ENCODE measurements at places on chromosomes 13 and 19. TPM values are rescaled to one million over a fixed set of nuclear protein-coding genes. Genes with fewer than 3 reads are reported as not detected.
A peak's percentile ranks its signal among the peaks of the same experiment; 100 is the strongest.

The ICAM5 gene
- polyA plus RNA-seq: 0.10 TPM

The BCL2L12 gene
- 30.7 TPM for polyA plus RNA-seq

The PRR22 gene
- polyA plus RNA-seq: 3.0 TPM

The CGB7 gene
- polyA plus RNA-seq: 1.2 TPM

The POU2F2 gene
- polyA plus RNA-seq: 1.2 TPM

The SPACA4 gene
- not detected for polyA plus RNA-seq

The PROZ gene
- 3.5 TPM for polyA plus RNA-seq

The ABHD13 gene
- 13.0 TPM for polyA plus RNA-seq

The FCER2 gene
- polyA plus RNA-seq: 0.17 TPM

The RAB3A gene
- 5.2 TPM for polyA plus RNA-seq

The MRPL54 gene
- polyA plus RNA-seq: 39.3 TPM

DNA sequence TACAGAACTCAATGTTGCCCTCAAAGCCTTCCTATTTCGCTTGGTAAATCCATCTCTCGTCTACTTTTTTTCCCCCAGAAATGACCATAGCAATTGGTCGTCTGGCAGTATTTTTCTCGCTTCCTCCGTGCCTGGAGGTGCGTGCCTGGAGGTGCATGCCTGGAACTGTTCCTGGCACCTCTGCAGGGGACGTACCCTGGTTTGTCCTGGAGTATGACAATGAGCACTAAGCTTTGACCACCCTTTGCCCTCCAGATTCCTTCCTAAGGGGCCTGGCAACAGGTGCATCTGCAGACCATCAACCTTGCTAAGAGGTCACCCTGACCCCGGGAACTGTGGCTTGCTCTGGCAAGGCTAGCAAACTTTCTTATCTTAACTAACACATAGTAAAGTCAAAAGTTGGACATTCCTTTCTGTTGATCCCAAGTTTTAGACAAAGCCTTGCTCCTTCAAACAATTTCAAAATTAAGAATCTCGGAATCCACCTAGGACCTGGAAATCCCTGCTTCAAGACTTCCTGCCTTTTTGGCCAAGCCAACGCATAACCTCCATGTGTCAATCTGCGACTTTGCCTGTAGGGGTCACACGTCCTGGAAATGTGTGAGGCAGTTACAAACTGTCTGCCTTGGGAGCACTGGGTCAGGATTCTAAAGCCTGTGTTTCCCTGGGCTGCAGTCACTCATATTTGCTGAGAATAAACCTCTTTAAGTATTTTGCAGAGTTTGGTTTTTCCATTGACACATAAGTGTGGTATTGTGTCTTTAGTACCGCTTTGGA lies 28.8 kb upstream of the TUBGCP3 start:
- DNase-seq: no peak

DNA sequence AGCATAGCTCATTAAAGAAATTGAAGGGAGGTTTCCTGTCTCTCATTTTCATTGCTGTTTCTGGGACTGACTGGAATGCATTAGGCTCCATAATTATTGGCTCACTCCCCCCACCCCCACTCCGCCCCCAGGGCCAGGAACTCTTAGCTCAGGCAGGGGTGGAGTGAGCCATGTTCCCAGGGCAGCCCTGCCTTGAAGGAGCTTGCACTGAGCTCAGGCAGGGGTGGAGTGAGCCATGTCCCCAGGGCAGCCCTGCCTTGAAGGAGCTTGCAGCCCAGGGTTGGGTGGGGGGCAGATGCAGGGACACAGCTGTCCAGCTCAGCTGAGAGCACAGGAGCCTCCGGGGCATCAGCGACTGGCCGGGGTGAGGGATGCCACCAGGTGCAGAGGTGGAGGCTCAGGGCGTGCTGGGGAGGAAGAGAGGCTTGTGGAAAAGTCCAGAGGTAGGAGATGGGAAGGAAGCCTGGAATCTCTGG lies 39.1 kb upstream of the TFDP1 start:
- DNase-seq: peak; percentile 76

- no peak for DNase-seq
Observed at GRCh38 chr13:43230989-43231388, 207.6 kb downstream of the DNAJC15 start.

DNA sequence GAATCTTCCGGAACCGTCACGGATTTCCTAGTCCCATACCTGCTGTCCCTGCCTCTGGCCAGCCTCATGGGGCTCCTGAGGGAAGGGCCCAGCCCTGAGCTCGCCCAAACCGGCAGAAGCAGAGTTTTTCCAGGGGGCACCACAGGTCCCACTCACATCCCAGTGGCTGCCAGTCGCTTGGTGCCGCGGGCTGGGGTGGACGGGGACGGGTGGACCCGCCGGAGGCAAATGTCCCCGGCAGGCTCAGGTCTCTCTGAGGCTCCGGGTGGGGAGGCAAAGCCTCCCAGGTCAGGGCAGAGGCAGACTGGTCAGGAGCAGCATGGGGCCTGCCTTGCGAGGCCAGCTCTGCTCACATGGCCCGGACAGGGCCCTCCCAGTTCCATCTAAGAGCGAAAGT lies 24.8 kb downstream of the ADPRHL1 start:
- DNase-seq: no peak

GRCh38 chr13:110156301-110157049 lies 150.5 kb downstream of the COL4A1 start:
- no peak for DNase-seq

- no peak for DNase-seq
Observed at GRCh38 chr13:21047591-21048282, 13.6 kb downstream of the LATS2 start.

- peak; percentile 87 for DNase-seq
Observed at GRCh38 chr13:94362411-94362909, 117.0 kb downstream of the DCT start.

GRCh38 chr19:17687857-17688784 lies at the start of gene UNC13A:
Gene UNC13A, minus strand, starts transcription at chr19:17688354. Its CDS starts 155 bp downstream, at chr19:17688199.
- peak; percentile 67 for DNase-seq

GRCh38 chr13:78168981-78169380 lies 250.3 kb upstream of the EDNRB start:
- no peak for DNase-seq

DNA sequence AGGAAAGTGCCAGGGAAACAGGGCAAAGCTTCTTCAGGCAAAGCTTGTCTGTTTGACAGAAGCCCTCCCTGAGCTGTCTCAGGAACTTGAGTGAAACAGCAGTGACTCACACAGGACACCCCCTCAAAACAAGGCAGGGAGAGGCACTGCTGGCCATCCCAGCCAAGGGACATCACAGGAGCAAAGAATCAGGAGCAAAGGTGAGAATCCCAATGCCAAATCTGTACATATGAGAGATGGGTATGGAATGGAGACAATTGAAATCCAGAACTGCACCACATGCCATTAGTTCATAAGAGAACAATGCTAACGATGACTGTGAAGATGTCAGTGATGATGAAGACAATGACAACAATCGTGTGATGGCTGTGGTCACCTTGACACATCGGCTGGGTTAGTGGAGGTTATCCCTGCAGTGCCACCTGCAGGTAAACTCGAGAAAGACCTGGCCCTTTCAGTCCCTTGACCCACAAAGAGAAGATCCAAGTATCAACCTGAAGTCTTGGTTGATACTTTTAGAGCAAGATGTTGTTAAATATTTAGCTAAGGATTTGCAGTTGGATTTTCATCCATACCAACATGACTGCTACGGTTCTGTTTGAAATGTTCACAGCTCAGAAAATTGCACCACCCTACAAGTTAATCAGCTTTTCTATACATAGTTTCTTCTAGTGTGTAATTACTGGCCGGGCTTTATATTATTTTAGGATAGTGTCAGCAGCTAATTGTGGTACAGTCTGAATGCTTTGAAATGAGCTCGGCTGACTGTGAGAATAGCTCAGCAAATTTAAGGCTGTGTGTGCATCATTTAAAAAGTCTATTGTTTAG lies 42.0 kb upstream of the IPO5 start:
- DNase-seq: no peak

GRCh38 chr19:31304831-31305312 lies 44.4 kb downstream of the TSHZ3 start:
- no peak for DNase-seq

DNA sequence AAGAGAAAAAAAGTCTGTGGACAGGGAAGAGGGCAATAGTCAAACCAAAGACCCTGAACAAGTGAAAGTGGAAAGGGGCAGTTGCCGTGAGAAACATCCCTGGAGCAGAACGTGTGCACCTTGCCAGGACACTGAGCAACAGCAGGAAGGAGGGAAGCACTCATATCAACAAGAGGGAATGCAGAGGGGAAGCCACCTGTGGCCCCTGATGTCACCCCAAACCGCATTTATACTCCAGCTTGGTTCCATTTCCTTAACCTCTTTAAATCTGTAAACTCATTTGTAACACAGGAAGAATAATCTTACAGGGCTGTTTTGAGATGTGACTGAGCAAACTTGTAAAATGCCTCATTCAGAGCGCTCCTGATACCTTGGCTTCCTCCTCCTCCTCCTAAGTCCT lies 698.8 kb downstream of the DIAPH3 start:
- no peak for DNase-seq

DNA sequence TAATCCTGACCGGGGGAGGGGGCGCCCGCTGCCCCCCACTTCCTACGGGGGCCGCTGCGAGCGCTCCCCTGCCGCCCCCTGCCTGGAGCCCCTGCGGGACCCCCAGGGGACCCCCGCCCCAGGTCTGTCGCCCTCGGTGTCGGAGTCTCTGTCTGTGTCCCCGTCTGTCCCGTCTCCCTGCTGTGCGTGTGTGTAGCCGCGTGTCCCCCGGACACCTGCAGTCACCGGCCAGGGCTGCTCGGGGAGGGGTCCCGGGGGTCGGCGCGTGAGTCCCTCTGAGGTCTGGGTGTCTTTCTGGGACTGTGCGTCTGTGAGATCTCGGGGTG lies 7.7 kb upstream of the NFIC start:
- DNase-seq: no peak

GRCh38 chr19:51031220-51031879 lies 3.5 kb downstream of the KLK12 start:
- DNase-seq: no peak

- DNase-seq: no peak
Observed at GRCh38 chr19:29372461-29372860, 153.3 kb upstream of the VSTM2B start.

DNA sequence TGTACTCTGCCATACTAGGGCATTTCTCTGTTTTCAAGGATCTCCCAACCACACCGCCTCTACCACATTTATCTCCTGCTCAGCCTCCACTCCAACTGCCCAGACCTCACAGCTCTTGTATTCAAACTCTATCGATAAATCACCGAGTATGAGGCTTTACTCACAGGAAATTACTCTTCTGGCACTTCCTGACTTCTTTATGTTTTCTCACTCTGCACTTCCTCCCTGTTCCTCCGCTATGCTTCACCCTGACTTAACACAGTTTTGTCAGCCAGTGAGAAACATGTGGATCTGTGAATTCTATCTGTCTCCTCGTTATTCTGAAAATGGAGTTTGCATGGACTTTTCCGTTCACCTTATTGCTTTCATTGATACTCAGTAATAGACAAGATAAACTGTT lies 2.6 kb upstream of the CARD8 start:
- DNase-seq: no peak

DNA sequence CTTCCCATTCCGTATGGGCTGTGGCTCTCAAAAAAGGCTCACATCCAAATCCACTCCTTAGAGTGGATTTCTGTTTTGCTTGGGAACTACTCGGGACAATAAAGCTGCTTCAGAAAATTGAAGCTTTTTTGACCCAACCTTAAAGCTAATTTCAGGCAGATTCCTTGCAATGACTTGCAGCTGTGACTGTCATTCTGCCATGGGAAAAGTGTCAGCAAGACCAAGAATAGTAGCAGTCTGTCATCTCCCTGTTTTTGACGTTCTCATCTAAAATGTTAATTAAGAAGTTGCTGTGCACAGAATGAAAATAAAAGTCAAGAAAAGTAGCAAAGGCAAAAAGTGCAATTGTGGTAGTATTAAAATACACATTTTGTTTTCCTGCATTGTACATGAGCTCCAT lies 304.7 kb downstream of the COG6 start:
- no peak for DNase-seq

DNA sequence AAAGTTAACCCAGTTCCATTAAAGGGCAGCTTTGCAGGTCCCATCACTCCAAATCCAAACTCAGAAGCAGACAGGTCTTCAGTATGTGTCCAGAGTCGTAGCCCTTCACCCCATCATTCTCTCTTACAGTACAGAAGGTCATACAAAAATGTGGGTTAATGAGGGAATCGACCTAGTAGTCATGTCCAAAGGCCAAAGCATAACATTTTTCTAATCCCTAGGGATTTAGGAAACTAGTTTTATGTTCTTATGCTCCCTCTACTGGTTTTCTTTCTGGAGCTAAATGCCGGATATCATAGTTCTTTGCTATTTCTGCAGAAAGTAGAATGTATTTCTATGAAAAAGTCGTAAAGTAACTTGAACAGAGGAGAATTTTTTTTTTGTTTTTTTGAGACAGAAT lies 72.2 kb downstream of the DHRS12 start:
- DNase-seq: peak; percentile 16

GRCh38 chr19:6720369-6721137 lies at the start of gene C3:
Gene C3, minus strand, starts transcription at chr19:6720650. Its CDS starts 61 bp downstream, at chr19:6720589.
- no peak for DNase-seq

DNA sequence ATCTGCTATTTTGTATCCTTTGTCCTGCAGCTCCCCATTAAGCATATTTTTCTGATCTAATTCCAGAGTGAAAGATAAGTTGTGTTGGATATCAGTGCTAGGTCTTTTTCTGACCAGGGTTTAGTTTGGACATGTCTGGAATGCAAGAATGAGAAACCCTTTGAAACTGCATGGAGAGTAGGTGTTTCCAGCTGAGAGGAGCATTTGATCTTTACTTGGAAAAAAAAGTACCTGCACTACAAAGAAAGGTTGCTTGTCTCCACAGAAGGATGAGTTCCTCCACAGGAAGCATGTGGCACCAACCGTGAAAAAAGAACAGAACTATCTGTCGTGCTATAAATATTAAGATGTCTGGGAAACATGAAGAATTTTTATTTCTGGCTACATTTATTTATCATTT lies 36.6 kb upstream of the MED4 start:
- no peak for DNase-seq

GRCh38 chr13:103908911-103909310 lies 842.7 kb upstream of the SLC10A2 start:
- no peak for DNase-seq

DNA sequence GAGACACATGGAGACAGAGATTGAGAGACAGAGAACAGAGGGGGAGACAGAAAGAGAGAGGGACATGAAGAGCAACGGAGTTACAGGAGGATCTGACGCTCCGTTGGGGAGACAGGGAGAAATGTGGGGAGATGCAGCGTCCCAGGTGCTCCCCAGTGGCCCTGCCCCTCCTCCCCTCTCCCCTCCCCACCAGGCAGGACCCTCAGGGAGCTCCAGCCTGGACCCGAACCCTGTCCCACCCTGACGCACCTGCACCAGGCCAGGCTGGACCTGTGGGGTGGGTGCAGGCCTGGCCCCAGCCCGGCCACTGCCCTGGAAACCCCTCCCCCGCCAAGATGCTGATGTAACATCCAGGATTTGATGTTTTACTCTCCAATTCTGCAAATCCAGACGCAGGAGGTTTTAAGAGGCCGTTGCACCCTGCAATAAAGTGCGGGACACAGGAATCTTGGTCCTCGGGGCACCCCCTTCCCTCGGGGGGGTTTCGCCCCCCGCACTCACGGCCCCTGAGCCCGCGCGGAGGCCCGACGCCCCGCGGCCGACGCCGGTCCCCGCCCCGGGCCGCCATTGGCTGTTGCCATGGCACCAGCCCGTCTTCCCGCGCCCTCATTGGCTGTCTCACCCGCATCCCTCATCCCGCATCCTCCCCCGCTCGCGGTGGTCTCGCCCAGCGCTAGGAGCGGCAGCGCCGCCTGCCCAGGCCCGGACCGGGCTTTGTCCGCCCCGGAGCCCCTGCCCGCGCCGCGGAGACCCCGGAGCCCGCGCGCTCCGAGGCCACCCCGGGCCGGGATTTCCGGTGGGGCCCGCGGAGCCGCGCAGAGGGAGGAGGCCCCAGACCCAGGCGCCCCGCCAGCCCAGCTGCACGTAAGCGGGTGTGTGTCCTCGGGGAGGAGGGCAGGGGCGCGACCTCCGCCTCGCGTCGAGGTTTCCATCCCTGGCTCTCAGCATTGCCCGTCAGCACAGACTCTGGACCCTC lies at the start of gene APC2:
Gene APC2, plus strand, starts transcription at position 655 of the 976 bp plus-strand sequence. CDS start 2,881 bp downstream, outside the sequence.
- no peak for DNase-seq
